ENCODE measurements at places on chromosomes 2 and 18.
A peak's percentile ranks its signal among the peaks of the same experiment; 100 is the strongest.

- no peak for ATAC-seq
Measured at GRCh38 chr2:201930043-201930442, 103.6 kb upstream of the FZD7 start.

DNA sequence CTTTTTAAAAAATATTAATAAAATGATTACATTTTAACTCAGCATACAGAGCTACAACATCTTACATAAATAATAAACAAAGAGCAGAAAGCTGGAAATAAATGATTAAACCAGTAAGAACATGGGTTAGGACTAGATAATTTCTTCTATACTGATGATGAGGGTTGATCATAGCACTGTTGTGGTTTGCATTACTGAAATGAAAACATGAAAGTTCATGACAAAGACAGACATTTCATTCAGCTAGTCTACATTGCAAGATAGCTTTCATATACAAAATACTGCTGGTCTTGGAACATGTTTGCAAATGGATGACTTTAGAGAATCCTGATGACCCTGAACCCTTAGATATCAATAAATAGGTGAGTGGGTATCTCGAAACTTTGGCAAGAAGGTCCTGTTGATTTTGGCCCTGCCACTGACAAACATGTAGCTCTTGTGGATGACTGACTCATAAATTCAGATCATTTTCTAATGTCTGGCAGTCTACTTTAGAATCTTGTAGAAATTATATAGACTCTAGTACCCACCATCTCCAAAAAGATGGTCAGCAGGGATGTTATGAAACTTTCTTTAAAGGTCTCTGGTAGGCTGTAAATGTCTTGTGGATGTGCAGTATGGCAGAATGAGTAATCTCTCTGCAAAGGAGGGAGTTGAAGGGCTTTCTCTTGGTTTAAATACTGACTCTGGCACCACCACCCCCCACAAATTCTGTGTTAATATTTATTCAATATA is 15.5 kb upstream of the CDC42EP3 start:
- no peak for ATAC-seq

DNA sequence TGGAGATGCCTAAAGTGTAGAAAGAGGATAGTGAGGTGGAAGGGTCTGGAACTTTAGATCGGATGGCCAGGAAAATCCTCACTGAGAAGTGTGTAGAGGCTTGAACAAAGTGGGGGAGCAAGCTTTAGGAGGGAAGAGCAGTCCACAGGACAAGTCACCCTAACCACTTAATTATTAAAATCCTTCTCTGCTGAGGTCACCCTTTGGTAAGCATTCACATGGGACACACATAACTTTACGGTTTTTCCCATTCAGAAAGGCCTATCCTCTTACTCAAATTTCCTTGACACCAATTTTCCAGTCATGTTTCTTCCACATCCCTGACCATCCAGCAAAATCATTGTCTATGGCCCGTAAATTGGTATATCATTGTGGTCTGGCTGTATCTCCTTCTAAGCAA is 31.0 kb upstream of the ZEB2 start:
- no peak for ATAC-seq

DNA sequence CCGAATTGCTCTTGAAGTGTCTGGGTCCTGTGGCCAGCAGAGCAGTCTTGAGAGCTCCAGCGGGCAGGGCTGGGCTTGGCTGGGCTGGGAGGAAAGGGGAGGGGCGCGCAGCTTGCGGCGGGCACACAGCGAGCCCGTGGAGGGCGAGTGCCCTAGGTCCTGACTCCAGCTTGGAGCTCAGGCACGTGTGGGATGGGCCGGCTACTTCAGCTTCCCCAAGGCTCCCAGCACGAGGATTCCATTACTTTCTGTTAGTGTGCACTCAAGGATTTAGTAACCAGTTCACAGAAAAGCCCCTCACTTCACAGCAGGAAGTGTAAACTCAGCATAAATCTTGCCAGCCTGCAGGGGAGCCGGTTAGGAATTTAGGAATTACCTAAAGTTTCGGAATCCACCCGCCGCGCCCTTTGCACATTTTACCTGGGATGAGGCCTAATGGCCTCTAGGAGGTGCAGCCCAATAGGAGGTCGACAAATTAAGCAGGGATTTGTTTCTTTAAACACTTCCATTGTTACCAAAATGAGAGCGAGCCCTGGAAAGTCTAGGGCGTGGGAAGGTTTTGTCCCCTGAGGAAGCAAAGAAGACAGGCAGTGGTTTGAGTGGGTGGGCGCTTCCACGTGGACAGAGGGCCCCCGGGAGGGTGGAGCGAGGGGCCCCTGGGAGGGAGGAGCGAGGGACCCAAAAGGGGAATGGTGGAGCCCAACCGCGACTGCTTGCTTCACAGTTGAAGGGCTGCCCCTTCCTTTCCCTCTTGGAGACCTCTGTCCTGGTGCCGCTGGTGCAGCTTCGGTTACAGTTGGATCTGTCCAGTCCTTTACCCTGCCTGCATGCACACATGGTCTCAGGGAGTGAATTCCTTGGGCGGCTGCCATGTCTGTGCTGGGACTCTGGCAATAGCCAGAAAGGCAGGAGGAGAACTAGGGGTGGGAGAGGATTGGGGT is 93.3 kb downstream of the CTAGE1 start:
- ATAC-seq, result peak; percentile 67

- no peak for ATAC-seq
Measured at GRCh38 chr2:45987856-45988255, 309.4 kb upstream of the EPAS1 start.

DNA sequence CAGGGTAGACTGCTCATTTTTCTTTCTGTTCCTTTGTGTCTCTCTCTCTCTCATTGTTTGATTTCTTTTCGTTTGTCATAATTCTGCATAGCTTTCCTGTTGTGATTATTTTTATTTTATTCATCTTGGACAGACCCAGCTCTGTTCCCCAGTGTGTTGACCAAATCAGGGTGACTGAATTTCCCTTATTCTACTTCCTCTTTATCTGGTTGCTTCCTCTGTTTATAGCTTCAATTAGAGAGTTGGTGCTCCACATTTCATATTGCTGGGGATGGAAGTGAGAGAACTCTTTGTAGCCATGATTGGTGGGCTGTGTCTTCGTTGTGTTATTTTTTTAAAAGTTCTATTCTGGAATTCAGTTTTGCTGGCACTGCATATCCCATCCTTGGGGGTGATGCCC is 19.1 kb downstream of the PROKR1 start:
- ATAC-seq, result no peak

DNA sequence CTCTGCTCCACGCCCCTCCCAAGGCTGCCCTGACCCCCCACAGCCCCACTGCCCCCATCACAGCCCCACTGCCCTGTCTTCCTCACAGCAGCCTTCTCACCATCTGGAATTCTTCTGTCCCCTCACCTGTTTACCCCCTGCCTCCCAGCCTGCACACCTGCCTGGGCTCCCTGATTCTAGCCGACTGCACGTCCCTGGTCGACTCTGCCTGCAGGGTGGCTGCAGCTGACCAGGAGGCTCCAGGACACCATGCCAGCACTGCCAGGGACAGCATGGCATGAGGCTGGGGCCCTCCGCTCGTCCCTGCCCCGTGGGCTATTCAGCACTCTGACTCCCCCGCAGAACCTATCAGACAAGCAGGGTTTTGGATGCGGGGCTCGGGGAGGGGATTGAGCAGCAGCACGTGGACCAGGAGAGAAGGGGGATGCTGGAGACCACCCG is 254.1 kb downstream of the HDAC4 start:
- no peak for ATAC-seq

DNA sequence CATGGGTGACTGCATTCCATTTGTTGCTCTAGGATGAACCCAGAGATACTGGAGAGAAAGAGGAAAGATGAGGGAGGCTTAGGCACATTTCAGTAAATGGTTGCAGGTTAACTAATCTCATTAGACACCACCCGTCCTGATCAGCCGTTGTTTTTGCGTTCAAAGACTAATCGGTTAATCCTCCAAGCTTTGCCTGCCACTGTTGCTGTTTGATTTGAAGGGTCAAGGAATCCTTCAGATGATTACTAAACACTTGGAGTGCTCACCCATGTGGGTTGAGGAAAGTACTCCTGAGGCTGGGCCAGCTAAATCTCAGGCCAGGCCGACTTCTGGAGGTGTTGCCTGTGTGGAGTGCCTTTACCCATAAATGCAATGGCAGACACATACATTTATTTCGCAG is 8.6 kb downstream of the SH3RF3 start:
- ATAC-seq, result no peak

GRCh38 chr2:70931376-70932000 is 4.2 kb upstream of the ATP6V1B1 start:
- ATAC-seq, result no peak

GRCh38 chr18:71336576-71337210 is 1047.8 kb downstream of the SOCS6 start:
- ATAC-seq, result no peak

DNA sequence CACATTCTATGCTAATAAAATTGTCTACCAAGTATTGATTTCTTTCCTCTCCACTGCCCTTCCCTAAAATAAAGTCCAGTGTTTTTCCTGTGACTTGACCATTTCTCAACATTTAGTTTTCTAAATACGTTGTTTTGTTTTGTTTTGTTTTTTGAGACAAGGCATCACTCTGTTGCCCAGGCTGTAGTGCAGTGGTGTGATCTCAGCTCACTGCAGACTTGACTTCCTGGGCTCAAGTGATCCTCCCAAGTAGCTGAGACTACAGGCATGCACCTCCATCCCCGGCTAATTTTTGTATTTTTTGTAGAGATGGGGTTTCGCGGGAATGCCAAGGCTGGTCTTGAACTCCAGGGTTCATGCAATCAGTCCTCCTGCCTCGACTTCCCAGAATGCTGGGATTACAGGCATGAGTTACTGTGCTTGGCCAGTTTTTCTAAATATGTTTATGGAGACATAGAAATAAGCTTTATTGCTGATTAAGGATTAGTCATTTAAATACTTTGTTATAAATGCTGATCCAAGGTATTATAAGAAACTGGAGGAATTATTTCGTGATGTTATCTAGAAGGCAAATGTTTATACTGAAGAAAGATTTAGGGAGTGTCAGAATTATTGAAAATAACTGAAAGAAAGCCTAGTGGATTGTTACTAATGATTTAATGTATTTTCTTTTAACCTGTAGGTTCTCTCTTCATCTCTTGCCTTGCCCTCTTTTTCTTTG is 5.7 kb upstream of the HTR2B start:
- no peak for ATAC-seq

DNA sequence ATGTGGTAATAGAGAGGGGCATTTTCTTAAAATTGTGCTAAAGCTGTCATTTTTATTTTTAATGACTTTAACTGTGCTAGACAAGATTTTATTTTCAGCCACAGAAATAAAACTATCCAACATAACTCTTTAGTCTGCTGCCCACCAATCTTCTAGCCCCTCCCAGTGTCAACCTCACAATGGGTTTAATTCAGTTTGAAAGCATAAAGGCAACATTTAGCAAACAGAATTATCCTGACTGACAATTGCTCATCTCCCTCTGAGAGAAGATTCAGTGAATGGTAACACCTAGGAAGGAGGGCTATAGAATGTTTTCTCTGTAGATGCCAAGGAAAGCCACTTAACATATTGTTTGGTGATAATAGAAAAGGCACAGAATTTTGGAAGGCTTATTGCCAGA is 5.2 kb downstream of the ERMN start:
- no peak for ATAC-seq

DNA sequence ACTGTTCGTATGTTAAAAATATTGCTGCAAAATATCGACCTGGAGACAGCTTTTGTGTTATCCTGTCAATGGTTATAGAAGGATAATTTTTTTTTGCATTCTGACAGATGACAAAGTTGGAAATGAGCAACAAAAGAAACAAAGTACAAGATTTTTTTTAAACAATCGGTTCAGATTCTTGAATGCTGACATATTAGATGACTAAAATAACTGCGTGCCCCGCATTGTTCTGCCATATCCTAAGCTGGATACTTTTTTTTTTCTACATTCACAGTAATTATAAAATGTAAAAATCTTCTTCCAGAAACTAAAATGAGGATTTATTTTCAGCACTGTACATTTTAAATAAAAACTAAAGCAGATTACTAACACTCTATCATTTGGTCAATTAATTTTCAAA is 67.1 kb downstream of the ABCG8 start:
- ATAC-seq, result no peak

GRCh38 chr18:79567481-79568147 is 112.0 kb upstream of the CTDP1 start:
- peak; percentile 88 for ATAC-seq

DNA sequence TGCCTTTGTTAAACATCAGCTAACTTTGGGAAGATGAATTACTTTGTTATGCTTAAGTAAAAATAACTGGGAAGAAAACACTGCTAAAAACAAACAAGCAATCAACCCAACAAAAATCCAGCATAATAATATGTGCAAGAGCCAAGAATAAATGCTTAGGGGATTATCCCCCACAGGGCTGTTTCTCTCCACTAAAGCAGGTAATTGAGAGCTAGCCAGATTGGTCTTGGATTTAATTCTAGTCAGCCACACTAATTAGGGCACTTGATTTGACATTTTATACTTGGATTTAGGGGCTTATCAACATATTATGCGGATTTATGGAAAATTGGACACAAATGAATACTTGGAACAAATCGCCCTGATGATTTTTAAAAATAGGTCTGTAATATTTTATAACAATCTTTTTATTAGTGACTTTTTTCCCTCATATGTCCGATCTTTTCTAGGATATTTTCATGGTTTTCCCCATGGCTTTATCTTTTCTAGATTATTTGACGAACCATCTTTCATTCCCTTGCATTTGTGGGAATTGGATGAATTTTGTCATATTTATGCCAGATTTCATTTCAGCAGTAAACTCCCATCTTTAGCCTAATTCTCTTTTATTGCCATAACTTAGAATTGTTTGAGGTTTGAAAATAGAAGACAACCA is 199.1 kb upstream of the NXPH2 start:
- ATAC-seq, result no peak
